HT-29 (cell line): ENCODE measurements at places on chromosomes 2 and 18.

DNA sequence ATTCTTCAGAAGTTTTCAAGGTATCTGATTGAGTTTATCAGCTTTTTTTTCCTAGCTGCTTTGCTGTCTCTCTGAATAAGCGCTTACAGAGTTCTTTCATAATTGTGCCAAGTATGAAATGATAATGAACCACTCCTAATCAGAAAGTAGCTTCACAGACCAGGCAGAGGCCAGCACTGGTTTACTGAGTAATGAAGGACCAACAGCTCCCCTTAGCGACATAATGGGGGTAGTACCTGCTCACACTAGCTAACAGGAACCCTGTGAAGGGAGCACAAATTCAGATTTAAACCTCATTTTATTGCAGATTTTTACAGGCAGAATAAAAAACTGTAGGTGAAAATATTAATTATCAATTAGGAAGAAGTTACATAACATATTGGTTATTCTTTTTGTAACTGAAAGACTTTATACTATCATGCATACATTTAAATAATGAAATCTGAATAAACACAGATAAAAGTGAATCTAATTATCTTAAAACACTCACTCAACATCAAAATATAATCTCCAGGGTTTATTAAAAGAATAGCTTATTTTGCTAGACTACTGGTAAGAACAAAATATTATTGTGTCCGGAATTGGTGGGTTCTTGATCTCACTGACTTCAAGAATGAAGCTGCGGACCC lies 53.7 kb upstream of the LRRC30 start:
- DNase-seq, result peak; percentile 64

GRCh38 chr18:63368611-63369010 lies 1.6 kb upstream of the KDSR start:
- no peak for DNase-seq

DNA sequence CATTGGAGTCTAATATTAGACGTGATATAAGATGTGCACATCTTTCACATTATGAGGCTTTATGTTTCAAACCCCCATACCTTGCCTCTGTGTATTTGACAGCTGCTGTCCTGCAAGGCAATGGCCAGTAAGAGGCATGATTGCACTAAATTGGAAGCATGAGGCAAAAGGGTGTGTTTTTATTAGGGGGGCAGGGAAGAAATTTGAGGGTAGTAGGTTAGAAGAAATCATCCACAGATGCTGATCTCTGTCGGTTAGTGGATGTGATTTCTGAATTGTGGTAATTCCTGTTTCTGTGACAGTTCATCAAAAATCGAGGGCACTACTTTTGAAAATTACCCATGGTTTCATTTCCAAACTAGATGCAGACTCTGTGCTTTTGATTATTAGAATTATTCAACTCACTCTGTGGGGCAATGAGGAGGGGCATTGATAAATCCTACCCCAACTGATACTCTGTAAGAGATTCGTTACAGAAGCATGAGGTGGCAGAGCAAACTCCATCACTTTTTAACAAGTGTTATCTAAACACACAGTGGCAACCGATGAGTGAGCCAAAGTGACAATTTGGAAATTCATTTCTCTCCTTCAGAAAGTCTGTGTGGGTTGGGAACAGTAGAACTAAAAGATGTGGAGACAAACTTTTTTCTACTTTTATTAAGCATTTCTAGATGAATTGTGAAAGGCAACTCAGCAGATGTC lies 453.0 kb downstream of the ARHGAP15 start:
- no peak for DNase-seq

DNA sequence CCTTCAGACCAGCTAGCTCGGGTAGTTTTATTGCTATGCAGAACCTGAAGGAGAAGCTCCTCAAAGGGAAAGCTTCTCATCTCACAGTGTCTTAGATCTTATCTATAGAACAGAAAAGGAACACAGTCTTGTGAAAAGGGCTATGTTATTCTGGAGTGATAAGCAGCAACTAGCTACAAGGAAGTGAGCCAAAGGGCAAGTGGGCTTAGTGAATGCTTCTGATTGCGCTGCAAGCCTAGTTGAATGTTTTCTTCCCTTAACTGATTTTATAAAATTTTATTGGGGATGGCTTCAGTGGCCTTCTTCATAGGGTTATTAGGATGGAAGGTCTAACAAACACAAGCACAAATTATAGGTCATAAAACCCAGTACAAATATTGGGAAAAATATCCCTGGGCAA lies 400.1 kb downstream of the PARD3B start:
- no peak for DNase-seq

DNA sequence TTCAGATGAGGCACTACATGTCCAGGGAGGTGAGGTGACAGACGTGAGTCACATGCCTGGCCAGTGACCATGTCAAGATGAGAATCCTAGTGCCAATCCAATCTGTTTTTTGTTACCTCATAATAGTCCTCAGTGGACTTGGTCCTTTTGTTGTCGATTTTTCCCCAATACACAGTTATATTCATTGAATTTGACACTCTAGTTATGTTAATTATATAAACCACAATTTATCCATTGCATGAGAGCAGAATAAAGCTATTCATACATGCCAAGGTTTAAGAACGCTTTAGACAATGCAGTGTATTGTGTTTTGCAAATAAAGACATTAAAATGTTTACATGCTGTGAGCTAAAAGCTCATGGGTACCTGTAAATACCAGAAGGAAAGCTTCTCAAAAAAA lies 21.6 kb upstream of the TMEFF2 start:
- no peak for DNase-seq

GRCh38 chr2:44615950-44616518 lies 254.3 kb downstream of the CAMKMT start:
- no peak for DNase-seq

DNA sequence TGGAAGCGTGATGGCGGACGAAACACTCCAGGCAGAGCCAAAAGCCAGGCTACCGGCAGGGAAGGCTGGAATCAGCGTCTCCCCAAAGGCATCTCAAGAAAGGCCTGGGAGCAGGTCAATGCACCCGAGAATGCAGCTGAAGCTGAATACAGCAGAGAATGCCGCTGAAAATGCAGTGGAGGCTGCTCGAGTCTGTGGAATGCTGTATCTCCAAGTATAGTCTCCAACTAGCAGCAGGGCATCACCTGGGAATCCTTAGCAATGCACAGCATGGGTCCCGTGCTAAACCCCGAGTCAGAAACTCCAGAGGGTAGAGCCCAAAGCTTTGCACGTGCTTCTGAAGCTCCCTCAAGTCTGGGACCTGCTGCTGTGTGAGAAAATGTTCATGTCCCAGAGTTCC lies 191.1 kb upstream of the ALKAL2 start:
- DNase-seq, result no peak

- DNase-seq, result no peak
Measured at GRCh38 chr2:43214253-43214652, 12.2 kb downstream of the ZFP36L2 start.

DNA sequence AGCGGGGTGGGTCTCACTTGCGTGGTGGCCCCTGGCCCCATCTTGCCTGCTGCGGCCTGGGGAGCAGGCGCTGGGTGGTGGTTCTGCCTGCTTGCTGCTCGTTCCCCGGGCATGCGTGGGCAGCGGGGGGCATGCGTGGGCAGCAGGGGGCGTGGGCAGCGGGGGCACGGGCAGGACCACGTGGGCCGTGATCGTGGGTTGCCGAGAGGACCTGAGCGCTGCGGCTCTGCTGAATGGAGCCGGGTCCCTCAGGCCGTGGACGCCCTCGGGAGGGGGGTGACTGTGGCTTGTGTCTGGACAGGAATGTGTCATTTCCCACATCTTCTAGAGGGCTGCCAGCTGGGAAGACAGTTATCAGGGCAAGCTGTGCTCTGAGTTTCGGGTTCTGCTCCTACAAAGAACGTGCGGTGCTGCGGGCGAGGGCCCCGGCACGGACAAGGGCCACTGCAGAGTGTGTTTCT lies 8.3 kb upstream of the GAL3ST2 start:
- DNase-seq, result no peak

- no peak for DNase-seq
Measured at GRCh38 chr18:54197747-54198411, 26.6 kb downstream of the MBD2 start.

DNA sequence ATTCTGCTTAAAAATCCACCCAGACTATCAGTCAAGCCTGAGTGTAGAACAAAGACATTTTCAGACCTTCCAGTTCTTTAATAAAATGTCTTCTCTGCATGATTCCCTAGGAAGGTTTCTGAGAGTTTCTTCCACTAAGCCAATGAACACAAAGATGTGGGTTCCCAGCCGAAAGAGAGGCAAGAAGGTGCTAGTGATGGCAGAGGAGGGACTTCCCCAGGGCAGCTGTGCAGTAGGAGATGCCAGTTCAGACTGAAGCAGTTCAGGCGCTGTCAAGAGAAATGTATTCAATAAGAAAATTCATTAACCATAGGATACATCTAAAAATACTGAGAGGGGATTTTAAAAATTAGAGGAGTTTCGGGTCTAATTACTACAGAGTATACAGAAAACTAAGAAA lies 83.3 kb downstream of the RND3 start:
- no peak for DNase-seq

DNA sequence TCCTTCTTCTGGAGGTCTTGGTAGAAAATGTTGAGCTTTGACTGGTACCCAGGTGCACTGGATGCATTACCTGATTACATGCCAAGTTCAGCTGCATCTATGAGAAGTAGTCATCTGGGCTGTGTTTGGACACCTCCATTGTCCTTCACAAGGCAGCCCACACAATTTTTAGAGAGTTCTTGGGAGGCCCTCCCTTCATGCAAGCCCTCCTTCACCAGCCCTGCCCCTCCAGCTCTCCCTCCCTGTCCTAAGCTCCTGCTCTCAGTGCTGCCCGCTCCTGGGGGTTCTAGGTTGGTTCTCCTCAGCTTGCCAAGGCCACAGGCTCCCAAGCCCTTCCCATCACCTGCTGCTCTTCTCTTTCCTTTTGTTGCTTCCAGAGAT lies 148.7 kb downstream of the DYSF start:
- no peak for DNase-seq

DNA sequence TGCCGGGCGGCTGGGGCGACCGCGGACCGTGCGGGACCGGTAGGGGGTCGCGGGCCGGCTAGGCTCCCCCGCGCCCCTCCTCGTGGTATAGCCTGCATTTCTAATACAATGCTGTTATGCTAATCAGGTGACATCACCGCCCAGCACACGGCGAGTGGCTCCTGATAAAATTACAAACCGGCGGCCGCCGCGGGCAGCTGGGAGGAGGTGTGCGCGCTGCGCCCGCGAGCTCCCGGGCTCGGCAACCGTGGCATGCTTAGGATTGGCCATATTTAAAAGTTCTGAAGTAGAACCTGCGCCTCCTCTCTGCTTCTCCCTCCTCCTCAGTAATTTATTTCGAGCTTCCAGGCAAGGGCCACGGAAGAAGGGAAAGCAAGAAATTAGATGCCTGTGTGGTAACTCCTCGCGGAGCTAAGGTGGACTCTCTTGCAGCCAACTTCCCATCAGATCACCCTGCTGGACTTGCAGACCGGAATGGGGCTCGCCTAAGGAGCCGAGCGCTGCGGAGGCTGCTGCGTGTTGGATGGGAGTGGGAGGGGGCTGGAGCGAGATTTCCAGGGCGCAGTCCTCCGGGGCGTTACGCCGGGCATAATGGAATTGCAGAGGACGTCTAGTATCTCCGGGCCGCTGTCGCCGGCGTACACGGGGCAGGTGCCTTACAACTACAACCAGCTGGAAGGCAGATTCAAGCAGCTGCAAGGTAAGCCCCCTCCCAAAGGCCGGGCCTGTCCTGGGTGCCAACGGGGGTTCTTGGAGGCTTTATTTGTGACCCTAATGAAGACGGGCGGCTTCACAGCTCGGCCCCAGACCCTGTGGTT lies 102.3 kb downstream of the SPTBN1 start:
- peak; percentile 81 for DNase-seq

- no peak for DNase-seq
Measured at GRCh38 chr2:30826916-30827315, 19.7 kb upstream of the CAPN13 start.

GRCh38 chr2:118319271-118319684 lies 231.0 kb downstream of the INSIG2 start:
- no peak for DNase-seq

GRCh38 chr2:12008425-12009061 lies 262.1 kb downstream of the LPIN1 start:
- DNase-seq, result peak; percentile 4

GRCh38 chr2:9703701-9704221 lies 73.0 kb upstream of the YWHAQ start:
- DNase-seq, result peak; percentile 61

GRCh38 chr2:231765496-231765929 lies 15.6 kb downstream of the PDE6D start:
- DNase-seq, result no peak

DNA sequence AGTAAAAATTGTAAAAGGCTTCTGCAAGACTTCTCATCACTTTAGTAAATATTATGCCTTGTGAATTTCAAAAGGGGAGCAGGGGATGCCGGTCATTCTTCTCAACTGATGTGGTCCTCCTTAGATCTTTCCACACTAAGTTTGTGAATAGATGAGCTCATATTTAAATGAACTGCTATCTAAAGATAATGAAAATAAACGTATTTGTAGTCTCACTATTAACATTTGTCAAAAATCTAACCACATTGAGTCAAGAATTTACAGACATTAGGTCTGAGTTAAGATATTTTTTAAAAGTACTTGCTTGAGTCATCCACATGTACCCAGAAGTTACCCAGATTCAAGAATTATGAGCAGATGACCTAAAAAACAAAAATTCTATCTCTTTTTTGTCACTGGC lies 6.5 kb downstream of the PRPF40A start:
- no peak for DNase-seq

- no peak for DNase-seq
Measured at GRCh38 chr18:47420130-47420529, 168.7 kb upstream of the SKOR2 start.

GRCh38 chr18:75124991-75125381 lies 84.0 kb downstream of the PTGR3 start:
- DNase-seq, result no peak

- no peak for DNase-seq
Measured at GRCh38 chr2:75055820-75056675, 97.6 kb downstream of the POLE4 start.

DNA sequence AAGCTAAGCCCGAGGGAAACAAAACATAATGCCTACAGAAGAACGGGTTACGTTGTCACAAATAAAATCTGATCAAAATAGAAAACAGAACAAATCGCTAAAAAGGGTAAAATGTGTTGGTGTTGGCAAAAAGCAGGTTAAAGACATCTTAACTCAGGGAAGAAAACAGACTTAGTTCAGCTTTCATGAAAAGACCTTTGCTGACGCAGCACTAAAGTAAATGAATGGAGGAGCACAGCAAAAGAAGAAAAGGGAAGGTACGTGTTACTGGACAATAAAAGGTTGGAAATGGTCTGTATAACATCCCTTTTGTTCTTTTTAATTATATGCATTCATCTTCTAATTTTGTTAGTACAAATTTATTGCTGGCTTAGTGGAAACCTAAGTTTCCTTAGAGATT lies 117.4 kb upstream of the DSEL start:
- DNase-seq, result no peak

- no peak for DNase-seq
Measured at GRCh38 chr2:23695214-23695889, 231.6 kb downstream of the ATAD2B start.
